Activated CD4-positive, CD25-positive, alpha-beta regulatory T cell (primary cell): ENCODE measurements at places on chromosomes 12 and 14.

GRCh38 chr14:74469548-74470518 lies 23.3 kb downstream of the NPC2 start:
- DNase-seq: no peak

DNA sequence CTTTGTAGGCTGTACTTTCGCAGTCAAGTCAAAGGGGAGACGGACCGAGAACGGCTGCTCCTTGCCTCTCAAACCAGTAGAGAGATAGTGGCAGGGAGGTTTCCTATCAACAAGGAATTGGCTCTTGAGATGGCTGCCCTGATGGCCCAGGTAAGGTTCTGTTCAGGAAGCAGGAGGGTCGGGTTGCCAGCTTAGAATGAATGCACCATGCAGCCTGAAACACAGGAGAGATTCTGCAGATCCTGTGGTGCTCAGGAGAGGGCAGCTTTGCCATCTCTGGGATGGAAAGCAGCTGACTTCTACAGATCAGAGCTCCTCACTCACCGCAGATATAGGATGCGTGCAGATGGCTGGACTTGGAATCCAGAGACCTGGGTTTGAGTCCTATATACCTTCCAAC lies 18.0 kb downstream of the PIGH start:
- no peak for DNase-seq

- DNase-seq: no peak
Measured at GRCh38 chr12:80195074-80195726, 95.9 kb downstream of the OTOGL start.

DNA sequence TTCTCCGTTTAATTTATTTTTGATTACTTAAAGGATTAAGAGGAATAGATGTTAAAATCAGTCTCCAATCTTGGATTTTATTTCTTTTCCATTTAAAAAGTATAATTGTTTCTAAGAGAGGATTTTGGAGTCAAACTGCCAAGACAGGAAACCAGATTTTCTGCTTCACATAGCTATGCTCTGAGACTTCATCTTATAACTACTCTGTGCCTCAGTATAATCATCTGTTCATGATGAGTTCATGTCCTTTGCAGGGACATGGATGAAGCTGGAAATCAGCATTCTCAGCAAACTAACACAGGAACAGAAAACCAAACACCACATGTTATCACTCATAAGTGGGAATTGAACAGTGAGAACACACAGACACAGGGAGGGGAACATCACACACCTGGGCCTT lies 9.0 kb upstream of the TAS2R31 start:
- no peak for DNase-seq

DNA sequence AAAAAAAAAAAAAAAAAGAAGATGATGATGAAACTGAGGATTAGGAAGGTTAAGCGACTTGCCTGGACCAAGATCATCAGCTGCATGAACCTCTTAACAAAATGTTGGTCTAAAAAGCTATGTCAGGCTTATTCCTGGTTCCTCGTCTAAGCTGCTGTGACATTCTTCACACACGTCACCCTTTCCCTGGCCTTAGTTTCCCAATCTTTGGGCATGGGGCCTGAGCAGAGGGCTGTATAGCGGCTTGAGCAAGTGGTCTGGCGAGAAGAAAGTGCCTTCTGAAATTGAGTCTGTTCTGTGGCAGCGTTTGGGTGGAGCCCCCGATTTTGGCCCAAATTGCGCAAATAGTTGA lies 58.7 kb upstream of the CCND2 start:
- DNase-seq: no peak

DNA sequence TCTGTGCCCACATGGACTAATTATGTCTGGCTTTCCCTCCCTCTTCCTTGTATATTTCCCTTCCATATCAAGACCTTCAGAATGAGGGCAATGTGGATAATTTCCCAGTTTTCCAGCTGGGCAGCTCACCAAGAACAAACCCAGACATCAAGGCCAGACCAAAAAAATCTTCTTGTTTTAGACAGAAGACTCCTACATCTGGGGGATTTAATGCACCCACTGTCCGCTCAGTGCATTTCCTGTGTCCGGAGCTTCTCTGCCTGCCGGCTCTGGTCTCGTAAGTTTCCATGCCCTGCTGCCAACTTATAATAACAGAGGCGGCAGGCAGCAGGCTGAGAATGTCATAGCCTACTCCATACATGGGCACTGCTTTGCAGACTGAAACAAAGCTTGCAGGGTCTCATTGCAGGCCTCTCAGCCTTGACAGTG lies 207.2 kb upstream of the BCL2L14 start:
- no peak for DNase-seq

DNA sequence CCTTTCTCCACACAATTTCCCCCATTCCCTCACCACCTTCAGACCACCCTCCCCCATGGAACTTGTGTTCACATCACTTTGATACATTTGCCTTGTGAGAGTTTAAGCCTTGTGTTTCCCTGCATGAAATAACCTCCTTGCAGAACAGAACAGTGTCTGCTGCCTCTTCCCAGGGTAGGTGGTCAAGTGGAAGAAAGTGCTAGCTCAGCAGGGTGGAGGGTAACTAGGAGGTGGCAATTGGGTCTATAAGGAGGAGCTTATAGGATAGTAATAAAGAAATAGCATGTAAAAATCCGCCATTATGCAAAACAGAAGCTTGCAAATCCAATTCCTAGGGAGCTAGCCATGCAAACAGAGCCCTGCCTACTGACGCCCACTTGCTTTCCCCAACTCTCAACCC lies 13.9 kb upstream of the KRT8 start:
- no peak for DNase-seq

- no peak for DNase-seq
Measured at GRCh38 chr12:117774941-117775775, 193.6 kb downstream of the KSR2 start.

GRCh38 chr12:16072678-16073077 lies 161.5 kb downstream of the DERA start:
- DNase-seq: no peak

DNA sequence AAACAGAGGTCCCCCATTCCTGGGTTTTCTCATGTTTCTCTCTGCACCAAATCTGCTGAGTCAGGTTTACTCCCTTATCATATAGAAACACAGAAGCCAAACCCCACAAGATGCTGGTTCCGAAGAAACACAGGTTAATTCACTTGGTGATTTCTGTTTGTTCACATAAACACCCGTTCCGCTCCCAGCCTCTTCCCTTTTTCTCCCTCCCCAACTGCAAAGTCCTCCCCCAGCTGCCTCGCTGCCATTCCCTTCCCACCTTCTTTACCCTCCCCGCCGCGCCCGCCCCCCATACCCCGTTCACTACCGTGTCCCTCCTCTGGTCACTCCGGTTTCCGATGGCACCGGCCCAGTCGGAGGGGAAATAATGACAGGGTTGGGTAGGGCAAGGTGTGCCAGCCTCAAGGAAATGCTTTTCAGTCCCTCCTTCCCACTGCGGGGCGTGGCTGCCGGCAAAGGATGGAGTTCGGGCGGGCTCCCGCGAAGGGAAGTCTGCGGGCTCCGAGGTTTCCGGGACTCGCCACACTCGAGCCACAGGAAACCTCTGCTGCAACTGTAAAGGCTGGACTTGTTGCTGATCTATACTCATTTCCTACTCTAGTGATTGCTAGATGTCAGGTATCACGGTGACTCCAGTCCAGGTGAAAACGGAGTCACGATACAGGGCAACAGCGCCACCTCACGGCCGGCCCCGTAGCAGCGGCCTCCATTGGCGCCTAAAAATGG lies at the start of gene STYK1:
Gene STYK1 (minus strand): TSS at position 394 of the 726 bp plus-strand sequence. CDS start 39,434 bp downstream, outside the sequence.
- peak; percentile 10 for DNase-seq

GRCh38 chr12:66724616-66725015 lies 45.7 kb upstream of the GRIP1 start:
- DNase-seq: no peak

DNA sequence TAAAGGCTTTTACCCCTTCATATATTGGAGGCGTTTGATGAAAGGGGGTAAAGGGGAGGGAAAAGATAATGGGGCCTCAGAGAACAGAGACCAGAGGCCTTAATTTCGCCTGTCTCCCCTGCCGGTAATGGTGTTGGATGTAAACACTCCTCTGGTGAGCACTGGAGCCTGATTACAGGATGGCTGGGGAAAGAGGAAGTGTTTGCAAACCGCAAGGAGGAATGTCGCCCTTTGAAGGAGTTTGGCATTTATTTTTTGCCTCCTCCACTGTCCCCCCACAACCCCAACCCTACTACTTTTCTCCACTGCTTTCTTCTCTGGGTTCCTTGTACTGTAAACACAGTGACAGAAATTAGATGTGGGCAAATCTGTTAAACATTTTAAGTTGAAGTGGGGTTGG lies 211.9 kb upstream of the TBX3 start:
- DNase-seq: no peak

GRCh38 chr14:38217553-38217952 lies 9.8 kb downstream of the SSTR1 start:
- DNase-seq: no peak

- no peak for DNase-seq
Measured at GRCh38 chr12:79964100-79964627, 29.3 kb upstream of the PPP1R12A start.

GRCh38 chr12:110159671-110160245 lies 35.6 kb downstream of the IFT81 start:
- no peak for DNase-seq

DNA sequence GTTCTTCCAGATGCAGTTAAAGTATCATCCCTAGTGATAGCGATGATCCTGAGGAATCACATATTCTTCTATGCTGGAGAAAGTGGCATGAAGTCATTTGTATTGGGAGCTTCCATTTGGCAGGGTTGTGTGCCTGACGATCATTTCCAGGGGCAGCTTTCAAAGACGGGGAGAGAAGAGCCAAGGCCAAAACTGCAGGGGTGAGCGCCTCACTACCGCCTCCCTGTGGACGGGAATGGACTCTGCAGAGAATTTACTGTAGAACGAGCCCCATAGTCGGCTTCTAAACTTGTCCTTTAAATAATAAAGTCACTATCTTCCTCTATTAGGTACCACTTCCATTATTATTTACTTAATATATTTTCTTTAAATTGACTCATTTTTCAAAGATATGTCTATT lies 555.9 kb upstream of the TMEM132C start:
- DNase-seq: no peak

DNA sequence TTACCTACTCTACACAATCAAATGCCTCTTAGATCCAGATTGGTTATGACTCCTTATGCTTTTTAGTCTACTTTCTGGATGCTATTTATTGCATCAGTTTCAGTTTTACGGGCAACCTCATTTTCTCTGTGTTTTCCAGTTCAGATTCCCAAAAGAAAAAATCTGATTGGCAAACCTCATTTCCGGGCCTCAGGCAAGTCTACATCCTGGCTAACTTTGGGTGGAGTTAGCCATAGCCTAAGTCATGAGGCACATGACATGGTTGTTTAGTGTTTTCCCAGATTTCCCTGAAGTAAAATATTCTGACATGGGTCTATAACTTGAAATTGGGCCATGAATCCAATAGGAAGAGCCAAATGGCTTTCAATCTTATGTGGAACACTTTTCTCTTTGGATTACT lies 339.7 kb downstream of the NUAK1 start:
- no peak for DNase-seq

GRCh38 chr12:26157001-26157400 lies 32.2 kb upstream of the BHLHE41 start:
- no peak for DNase-seq

DNA sequence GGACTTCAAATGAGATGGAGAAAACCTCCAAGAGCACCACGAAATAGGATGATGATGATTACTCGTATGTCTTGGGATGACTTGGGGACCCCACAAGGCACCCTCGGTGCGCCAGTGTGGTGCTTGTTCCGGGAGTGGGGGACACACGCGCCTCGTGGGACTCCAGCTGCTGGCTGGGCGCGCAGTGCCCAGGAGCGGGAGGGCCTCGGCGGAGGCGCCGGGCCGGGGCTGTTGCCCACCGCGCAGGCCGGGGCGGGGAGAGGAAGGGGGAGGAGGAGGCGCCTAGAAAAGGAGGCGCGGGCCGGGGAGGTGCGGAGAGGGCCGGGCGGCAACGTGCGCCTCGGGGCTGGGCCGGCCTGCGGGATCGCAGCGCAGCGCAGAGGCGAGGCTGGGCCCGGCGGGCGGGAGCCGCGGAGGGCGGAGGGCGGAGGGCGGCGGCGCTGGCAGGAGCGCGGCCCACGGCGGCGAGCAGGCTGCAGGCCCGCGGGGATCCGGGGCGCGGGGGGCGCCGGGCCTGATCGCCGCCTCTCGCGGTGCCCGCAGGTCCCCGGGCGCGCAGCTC lies at the start of gene RFLNA:
Gene RFLNA (plus strand): TSS at position 314 of the 562 bp plus-strand sequence. CDS start 337 bp downstream, outside the sequence.
- DNase-seq: no peak

DNA sequence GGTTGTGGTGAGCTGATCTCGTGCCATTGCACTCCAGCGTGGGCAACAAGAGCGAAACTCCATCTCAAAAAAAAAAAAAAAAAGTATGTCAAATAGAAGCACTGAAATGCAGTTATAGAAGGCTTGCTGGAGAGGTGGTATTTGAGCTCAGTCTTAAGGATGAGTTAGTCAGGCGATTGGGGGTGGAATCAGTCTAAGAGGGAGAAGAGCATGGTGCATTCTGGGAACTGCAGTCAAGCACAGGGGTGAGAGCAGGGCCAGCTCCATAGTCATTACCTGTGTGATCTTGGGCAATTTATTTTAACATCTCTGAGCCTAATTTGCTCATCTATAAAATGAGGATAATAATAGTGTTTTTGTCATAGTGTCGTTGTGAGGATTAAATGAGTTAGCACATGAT lies 5.9 kb upstream of the GNB3 start:
- DNase-seq: no peak

GRCh38 chr14:89352976-89353765 lies 63.9 kb downstream of the FOXN3 start:
- DNase-seq: no peak

DNA sequence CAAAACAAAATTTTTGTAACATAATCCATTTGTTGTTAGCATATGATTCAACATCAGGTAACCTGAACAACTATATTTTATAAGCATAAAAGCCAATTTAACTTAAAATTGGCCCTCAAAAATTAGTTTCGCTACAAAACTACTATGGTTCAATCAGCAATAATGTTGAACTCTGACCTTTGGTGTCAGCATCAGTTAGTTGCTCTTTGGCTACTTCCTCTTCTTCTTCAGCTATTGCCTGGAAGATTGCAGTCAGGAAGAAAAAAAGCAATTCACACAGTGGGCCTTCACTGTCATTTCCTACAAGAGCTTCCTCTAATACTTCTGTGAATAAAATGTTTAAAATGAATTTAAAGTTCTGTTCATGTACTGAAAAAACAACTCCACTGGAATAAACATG lies 78.2 kb upstream of the CFL2 start:
- DNase-seq: no peak

DNA sequence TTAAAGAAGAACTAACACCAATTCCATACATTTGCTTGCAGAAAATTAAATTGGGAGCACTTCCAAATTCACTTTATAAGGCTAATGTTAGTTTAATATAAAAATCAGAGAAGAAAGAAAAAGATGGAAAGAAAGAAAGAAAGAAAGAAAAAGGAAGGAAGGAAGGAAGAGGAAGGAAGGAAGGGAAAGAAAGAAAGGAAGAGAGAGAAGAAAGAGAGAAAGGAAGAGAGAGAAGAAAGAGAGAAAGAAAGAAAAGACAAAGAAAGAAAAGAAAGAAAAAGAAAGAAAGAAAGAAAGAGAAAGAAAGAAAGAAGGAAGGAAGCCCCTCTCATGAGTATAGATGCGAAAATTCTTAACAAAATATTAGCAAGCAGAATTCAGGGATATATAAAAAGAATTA lies 267.7 kb downstream of the RPAP3 start:
- DNase-seq: no peak
